ENCODE measurements at places on chromosomes 6 and 20. TPM values are rescaled to one million over a fixed set of nuclear protein-coding genes. Genes with fewer than 3 reads are reported as not detected.

- no peak for DNase-seq
Measured at GRCh38 chr6:118940770-118941169, 5.8 kb upstream of the MCM9 start.

TLDC2 gene
- total RNA-seq: 3.9 TPM

DNA sequence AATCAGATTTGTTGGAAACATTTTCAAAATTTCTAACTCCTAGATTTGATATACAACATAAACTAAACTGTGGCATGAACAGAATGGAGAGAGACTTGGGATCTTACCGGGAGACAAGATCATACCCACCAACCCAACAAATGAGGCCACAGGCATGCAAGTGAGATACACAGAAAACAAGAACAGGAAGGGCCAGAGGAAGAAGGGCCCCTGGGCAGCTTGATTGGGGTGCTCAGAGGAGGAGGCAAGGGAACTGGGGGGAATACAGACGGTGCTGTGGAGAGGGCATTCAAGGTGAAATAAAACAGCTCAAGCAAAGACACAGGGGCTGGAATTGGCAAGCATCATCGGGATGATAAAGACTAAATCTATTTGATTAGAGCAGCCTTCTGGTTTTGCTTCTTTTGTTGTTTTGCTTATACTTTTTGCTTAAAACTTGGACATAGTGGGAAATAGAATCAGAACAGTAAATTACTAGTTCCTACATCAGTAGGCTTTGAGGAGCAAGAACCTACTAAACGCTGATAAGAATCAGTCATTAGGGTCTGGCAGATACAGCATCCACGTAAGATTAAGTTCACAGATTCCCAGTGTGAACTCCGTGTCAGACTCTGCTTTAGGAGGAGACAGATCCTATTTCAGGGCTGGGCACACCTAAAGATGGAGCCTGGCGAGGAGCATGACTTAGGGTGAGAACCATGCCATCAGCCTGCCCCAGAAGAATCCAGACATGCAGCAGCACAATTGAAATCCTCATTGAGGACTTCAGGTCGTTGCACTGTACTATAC, 3.5 kb upstream of the RAMACL start:
- DNase-seq: no peak

DNA sequence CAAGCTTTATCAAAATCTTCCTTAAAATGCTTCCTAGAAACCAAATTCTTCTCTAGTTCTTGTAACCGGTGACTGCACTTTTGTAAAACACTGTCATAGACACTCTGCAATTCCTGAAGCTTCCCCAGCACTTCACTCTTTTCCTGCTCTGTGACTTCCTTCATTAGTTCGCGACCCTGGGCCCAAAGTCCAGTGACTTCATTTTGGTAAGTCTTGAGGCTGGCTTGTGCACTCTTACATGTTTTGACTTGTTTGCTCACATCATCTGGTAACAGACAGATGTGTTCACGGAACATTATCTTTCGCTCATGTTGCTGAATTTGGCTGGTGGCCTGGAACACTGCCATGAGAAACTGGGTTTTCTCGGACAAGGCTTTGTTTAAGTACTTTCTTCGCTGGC, 306.2 kb downstream of the SYNE1 start:
- DNase-seq: no peak

BMP2 gene
- 8.2 TPM for total RNA-seq

DNA sequence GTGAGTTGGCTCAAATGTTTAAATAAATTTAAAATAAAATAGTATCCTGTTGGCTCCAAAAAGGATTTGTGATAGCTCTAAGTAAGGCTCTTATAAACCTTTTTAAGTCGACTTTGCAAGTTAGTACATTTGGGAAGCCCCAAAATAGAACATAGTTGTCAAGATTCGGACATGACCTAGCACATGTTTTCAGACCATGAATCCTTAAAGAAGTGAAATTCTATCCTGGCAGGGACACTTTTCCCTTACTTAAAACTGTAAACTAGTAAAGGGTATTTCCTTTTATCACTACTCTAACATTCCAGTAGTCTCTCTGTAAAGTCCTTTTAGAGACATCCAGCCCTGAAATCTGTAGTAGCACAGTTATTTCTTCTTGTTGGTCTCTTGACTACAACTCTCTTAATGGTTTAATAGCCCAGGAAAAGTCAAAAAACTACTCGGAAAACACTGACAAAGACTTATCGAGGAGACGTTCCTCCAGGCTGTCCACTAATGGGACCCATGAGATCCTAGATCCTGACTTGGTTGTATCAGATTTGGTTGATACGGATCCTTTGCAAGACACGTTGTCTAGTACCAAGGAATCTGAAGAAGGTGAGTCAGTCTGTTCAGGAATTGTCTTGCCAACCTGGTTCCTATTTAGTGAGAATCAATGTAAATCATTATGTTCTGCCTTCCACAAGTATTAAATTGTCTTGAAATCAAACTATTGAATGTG, 83.6 kb downstream of the SCAND1 start:
- no peak for DNase-seq

DNA sequence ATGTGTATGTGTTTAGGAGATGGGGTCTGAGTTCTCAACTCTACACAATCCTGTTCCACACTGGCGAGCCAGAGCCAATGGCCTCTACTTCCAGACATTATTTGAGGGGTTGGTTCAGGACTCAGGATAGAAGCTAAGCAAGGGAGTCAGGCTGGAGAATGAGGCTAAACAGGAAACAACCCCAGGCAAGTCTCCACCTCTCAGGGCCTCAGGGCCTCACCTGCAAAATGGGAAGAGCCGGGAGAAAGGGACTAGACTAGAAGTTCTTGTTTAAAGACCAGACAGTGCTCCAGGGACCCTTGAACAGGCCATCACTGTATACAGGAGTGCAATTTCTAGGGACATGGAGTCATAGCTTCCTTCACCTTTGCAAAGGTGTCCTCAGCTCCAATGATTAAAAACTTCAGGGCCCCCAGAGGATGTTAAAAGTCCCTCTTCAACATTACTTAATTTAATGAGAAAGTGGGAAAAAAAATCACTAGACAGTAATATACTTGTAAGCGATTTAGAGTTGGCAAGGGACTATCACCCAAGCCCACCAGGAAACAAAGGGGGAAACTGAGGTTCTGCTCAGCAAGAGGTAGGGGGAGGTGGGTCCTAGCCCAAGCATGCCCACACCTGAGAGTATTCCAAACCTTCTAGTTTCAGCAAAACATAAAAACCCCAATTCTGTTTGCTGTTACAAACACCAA, 41.7 kb downstream of the ZMYND8 start:
- no peak for DNase-seq

DNA sequence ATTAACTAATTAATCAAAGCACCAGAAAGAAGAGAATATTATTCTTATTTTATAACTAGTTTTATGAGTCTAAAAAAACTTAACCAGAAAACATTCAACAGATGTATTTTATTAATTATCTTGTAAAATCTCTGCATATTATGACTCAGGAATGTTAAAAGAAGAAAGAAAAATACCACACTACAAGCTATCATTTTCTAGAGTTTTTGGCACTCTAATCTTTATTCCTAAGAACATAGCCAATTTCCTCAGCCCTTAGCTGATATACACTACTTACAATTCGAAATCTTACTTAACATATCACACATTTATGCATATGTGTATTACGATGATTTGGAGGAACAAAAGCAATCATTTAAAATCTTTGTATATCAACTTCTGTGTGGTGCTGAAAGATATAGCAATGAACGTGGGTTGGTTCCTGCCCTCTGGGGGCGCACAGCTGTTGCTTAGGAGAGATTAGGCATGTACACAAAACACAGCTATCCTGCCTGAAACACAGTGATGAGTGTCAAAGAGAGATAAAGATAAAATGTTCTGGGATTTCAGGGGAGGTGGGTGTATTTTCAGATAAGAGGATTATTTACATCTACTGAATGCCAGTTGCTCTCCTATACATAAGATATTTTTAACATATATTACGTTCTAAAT, 404.5 kb downstream of the SYNE1 start:
- peak; percentile 86 for DNase-seq

HDGFL1 gene
- 2.9 TPM for total RNA-seq

DNA sequence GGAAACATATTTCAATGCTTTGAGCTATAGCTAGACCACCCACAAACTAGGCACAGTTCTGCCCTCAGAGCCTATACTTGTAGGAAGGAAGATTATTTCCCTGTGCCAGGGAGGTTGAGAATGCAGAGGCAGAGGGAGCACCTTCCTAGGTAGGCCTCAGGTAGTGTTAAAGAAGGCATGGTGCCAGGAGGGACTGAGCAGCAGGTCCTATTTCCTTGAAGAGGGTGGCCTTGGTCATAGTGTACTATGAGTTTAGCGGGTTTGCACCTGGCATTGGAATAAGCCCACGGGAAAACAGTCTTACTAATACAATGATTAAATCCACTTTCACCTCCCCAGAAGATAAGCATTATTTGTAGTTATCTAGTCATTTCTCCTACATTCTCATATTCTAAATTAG, 375.4 kb downstream of the CDKAL1 start:
- DNase-seq: no peak

EXOC2 gene
- 47.9 TPM for total RNA-seq

RNF144B gene
- total RNA-seq: 13.7 TPM

DNA sequence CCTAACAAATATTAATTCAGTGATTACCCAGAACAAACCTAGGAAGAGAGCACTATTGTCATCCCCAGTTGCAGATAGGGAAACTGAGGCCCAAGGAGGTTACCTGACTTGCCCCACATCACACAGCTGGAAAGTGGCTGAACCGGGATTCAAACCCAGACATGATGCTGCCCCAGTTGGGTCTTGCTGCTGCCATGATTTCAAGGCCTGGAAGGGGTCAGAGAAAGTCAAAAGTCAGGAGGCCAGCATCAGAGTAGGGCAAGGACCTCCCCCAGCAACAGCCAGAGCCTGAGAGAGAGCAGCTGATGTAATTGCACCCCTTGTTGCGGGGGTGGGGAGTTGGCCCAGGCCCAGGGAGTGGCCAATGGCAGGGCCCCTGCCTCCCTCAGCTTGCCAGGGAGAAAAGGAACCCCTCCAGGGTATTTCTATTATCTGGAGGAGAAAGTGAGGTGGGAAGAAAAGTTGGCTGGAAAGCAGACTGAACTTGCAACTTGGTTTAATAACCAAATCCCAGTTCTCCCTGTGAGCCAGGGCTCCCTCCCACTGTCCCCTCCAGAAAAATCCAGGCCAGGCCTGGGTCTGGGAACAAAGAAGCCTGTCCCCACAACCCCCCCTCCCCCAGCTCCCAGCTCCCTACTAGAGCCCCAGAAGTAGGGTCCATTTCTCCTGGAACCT, 83.6 kb downstream of the MRPL14 start:
- no peak for DNase-seq

ADGRF4 gene
- 7.5 TPM for total RNA-seq

DNA sequence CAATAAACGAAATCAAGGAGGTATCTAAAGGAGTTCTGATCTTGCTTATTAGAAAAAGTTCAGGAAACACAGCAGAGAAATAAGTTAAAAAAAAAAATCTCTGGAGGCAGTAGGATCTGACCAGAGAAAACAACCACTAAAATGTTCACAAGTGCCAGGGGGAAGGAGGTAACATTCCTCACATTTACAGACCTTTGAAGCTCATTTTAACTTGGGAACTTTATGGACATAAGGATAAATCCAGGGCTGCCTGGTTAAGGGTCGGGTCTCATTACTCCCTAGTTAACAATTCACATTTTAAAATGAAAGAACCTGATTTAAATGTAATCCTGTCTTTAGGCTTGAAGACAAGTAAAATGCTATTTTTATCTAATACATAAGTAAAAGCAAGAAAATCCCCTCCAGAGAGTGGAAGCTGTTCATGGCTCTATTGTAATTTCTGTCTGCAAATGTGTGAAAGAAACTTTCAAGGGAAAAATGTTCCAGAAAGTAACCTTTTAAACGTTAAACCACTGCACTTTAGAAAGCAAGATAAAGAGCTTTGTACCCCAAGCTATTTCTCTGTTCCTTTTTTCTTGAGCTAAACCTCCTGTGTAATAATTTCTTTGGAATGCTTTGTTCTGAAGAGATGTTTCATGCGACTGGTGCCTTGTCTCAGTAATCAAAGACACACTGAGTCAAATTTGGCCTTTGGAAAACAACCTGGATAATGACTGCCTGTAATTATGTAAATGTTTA, 38.2 kb downstream of the MYLIP start:
- peak; percentile 63 for DNase-seq

Measured in umbilical cord (tissue), 2 donors.